Stimulated activated CD8-positive, alpha-beta memory T cell treated with anti-CD3 and anti-CD28 coated beads, Interleukin-4, amount 100 ng/mL, for 4 hours (primary cell): ENCODE measurements at places on chromosomes 12 and 14.

DNA sequence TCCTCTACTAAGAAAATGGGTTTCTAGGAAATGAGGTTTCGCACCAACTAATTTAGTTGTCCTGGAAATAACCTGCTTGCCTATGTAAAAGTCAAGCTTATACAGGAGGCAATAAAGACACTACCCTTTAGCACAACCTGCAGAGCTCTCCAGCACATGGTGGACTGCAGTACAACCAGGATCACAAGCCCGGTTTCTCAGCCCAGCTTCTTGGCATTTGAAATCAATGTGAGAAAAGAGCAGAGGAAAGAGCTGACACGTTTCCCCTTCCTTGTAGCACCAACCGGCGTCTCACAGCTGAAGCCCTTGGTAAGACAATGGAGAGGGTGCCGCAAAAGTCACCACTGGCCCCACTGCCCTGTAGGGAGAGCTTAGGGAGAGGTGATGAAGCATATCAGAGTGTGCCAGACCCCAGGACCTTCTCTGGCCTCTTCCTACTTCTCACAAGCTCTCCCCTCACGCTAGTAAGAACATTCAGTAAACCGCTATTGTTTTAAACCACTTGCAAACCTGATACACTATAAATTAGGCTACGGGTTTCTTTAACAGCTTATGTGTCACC is 8.6 kb downstream of the SPTLC2 start:
- no peak for DNase-seq

GRCh38 chr12:130198026-130198662 is 35.9 kb downstream of the FZD10 start:
- DNase-seq = no peak

DNA sequence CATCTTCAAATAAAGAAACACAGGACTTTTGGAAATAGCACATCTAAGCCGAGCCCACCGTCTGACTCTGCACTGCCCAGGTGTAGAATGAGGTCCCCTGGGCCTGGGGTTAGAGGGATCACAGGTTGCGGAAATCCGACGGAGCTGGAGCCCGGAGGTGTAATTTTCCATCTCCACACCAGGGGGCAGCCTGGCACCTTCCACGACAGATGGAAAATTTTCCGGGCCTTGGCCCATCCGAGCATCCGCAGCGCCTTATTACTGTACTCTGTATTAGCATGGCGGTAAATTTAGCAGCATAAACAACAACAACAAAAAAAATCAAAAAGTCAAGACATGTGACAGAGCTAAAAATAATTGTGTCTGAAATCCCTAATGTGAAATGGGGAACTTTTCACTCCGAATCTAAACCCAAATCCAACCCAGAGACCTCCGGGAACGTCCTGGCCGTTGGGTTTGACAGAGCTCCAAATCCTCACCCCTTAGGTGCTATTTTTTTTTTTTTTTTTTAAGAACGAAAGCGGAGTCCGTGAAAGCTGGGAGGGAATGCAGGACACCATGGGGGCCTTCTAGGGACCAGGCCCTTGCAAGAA is 93.9 kb downstream of the KSR2 start:
- DNase-seq = no peak

- DNase-seq = no peak
These were observed 1196.5 kb downstream of the GALC start for GRCh38 chr14:86796221-86797074.

DNA sequence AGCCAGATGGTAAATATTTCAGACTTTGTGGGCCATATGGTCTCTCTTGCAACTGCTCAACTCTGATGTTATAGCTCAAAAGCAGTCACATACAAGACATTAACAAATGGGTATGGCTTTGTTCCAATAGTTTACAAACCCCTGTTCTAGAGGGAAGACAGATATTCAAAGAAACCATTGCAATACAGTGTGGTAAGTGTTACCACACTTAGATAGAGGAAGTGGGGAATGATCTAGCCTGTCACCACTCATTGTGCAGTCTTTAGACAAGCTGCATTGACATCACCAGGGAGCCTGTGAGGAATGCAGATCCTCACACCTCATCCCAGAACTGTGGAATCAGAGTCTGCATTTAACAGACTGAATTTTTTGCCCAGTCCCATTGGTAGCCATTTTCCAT is 80.0 kb upstream of the RGS6 start:
- no peak for DNase-seq

DNA sequence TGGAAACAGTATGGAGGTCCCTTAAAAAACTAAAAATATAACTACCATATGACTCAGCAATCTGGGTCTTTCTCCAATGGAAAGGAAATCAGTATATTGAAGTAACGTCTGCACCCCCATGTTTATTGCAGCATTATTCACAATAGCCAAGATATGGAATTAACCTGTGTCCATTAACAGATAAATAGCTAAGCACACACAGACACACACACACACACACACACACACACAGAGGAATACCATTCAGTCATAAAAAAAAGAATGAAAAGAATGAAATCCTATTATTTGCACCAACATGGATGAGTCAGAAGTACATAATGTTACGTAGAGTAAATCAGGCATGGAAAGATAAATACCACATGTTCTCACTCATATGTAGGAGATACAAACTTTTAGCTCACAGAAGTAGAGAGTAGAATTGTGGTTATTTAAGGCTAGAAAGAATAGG is 4.7 kb downstream of the KLRK1 start:
- no peak for DNase-seq

- no peak for DNase-seq
These were observed 39.4 kb downstream of the ZFHX2 start for GRCh38 chr14:23512156-23512555.

DNA sequence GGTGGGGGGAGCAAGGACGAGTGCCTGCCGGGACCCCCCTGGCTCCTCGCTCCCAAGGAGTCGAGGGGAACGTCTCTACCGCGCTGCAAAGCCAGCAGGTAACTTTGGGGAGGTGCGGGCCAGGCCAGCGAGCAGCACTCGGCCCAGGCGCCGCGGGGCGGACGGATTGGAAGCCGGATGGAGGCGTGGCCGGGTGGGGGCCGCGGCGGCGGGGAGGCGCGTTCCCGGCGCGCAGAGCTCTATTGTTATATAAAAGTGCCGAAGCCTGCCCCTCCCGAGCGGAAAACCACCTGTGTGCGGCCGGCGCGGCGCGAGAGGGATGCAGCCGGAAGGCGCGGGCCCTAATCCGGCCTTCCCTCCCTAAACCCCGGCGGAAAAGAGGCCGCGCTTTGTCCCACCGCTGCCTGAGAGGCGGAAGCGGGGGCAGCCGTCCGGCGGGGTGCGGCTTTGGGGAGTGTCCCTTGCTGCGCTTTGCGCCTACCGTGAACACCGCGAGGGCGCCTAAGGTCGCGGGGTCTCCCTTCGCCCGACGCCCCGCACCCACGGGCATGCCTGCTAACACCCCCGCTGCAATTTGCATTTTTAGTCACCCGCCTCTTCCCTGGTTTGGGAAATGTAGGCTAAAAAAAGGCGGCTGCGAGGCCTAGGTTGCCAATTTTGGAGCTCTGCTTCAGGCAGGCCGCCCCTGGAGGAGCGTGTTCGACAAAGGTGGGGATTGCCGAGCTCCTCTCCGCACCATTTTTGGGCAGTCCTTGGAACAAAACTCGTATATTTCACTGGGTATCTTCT is 1.7 kb upstream of the DUSP6 start:
- no peak for DNase-seq

DNA sequence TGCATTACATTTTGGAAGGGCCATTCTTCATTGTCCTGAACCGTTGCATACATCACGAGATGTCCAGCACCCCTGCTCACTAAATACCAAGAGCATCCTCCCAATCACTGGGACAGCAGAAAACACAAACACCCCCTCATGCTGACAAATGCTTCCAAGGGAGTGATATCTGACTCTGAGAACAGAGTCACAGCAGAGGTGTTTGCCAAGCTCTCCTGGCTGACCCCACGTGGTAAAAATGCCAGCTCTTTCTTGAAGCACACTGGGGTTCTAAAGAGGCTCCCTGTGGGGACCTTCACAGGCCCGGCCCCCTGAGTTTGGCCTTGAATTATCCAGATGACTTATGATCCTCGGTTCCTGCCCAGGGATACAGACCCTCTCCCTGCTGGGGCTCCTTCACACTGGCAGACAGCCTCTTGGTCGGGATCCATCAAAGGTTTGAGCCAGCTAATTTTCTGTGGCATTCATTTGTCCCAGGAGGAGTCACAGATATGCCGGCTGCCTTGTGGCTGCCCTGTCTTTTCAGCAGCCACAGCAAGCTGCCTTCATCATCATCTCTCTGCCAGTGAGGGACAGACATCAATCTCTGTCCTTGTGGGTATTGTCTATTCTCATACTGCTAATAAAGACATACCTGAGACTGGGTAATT is 43.1 kb upstream of the PSMC1 start:
- DNase-seq = no peak
